ENCODE measurements at places on chromosomes 6 and 20. TPM values are rescaled to one million over a fixed set of nuclear protein-coding genes. Genes with fewer than 3 reads are reported as not detected.

APOBEC2 gene
- not detected for total RNA-seq

MROH8 gene
- total RNA-seq = 3.1 TPM

DNA sequence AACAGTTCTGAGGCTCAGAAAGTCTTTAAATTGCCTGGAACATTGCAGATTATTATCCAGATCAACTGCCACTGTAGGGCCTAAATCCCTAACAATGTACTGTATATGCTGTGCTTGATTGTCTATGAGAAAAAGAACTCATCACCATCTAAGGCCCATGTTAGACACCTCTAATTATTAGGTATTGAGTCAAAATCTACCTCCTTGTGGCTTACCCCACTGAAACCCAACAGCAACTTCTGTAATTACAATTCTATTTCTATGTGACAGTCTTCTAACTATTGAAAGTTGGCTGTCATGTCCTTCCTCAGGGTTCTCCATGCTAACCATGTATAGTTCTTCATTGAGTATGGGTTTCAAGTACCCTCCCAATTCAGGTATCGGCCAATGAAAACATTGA, 13.9 kb downstream of the MCM9 start:
- no peak for DNase-seq

SCRT2 gene
- total RNA-seq = not detected

- DNase-seq = no peak
Measured at GRCh38 chr6:9766240-9766915, 648.5 kb downstream of the TFAP2A start.

- no peak for DNase-seq
Measured at GRCh38 chr6:134510142-134510541, 192.2 kb upstream of the SGK1 start.

DNA sequence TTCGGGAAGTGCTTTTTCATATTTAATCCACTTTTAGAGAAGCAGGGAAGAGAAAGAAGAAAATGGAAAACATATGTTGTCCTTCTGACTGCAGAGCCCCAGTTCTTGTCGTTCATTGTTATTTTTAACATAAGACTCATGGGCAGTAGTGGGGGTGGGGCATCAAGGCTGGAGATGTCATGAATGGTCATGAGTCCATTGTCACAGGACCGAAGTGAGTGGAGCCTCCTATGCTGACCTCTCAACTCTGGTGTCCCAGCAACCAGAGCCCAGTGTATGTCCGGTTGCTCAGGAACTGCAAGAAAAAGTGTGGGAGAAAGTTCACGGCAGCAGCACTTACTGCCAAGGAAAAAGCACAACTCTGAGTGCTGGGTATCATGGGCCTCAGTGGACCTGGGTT, 108.6 kb downstream of the BANF2 start:
- no peak for DNase-seq

GRCh38 chr6:1618311-1619097, 8.8 kb downstream of the FOXC1 start:
- no peak for DNase-seq

ARFGEF3 gene
- total RNA-seq = 10.1 TPM

- DNase-seq = peak; percentile 83
Measured at GRCh38 chr6:109349419-109349987, 32.8 kb downstream of the CD164 start.

DNA sequence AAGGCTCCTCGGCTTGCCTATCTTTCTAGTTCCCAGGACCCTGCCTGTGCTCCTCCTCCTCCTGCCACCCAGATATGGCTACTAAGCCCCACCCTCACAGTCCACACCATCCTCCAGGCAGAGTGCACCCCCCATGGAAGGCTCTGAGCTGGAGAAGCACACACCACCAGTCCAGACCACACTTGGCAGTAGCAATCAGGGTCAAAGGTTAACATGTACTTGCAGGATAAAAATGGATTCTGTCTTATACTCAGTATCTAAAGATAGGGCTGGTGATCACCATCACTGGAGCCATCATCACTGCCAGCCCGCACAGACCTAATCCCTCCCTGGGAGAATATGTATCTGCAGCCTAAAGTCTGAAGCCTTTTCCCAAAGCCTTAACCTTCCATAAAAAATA, 83.4 kb downstream of the PRKN start:
- DNase-seq = no peak

TBXT gene
- total RNA-seq = not detected

DNA sequence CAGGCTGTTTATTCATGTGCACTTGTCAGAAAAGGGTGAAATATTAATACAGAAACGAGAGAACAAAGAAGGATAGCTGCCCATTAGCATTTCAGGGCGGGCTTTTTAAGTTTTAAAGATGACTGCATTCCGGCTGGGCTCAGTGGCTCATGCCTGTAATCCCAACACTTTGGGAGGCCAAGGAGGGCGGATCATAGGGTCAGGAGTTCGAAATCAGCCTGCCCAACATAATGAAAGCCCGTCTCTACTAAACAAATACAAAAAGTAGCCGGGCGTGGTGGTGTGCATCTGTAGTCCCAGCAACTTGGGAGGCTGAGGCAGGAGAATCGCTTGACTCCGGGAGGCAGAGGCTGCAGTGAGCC, 130.5 kb downstream of the HFE start:
- peak; percentile 52 for DNase-seq

- no peak for DNase-seq
Measured at GRCh38 chr20:19241440-19241839, 29.0 kb downstream of the SLC24A3 start.

- no peak for DNase-seq
Measured at GRCh38 chr6:44166591-44167184, 8.1 kb downstream of the CAPN11 start.

DNA sequence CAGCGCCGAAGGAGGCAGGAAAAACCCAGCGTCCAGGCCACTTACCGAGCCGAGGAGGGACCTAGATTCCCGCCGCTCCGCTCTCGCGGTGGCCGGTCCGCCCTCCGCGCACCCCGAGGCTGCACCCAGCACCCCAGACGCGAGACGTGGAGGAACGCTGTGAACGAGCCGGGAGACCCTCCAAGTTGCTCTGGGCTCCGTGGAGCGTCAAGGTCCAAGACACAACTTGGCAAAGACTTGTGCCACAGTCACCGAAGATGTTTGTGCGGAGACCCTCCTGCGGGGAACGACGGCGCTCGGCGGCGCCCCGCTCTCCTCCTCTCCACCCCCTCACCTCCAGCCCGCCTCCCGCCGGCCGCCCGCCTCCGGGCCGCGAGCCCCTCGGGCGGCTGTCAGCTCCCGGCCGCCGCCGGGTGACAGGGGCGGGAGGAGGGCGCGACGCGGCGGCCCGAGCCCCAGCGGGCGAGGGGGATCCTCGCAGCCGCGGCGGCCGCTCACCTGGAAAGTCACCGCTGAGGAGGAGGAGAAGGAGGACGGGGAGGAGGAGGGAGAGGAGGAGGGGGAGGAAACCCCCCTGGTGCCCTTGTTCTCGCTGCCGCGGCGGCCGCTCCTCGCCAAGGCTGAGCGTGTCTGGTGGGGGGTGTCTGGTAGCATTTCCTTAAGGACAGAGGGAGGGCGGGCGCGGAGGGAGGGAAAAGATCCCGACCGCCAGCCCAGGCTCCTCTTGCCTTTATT, 637 bp upstream of the HIVEP2 start:
- peak; percentile 80 for DNase-seq

DNA sequence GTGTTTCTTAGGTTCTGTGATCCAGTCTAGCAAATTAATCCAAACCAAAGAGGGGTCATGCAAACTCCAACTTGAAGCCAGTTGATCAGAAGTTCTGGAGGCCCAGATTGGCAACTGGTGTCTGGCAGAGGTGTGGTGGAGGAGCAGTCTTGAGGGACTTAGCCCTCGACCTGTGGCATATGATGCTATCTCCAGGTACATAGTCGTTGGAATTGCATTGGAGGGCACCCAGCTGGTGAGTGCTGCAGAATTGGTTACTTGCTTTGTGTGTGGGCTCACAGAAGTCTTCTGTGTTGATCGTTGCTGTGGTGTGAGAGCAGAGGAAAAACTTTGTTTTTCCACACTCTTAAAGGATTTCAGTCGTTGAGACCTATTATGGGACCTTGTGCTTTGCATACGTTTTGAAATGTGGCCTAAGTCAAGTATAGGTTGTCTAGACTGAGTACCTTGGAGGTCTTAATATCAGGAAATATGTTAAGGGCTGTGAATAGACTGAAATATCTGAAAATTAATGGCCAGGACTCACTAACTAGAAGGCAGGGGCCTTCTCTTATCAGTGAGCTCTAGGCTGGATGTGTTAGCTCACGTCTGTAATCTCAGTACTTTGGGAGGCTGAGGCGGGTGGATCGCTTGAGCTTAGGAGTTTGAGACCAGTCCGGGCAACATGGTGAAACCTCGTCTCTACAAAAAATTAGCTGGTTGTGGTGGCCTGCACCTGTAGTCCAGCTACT, 7.8 kb downstream of the PANK2 start:
- no peak for DNase-seq

- peak; percentile 55 for DNase-seq
Measured at GRCh38 chr6:36979347-36979742, 6.7 kb downstream of the MTCH1 start.

RBM24 gene
- total RNA-seq = 2.6 TPM

- DNase-seq = no peak
Measured at GRCh38 chr20:16106191-16106849, 466.9 kb downstream of the KIF16B start.

- DNase-seq = no peak
Measured at GRCh38 chr20:57573894-57574293, 13.0 kb downstream of the PCK1 start.

DNA sequence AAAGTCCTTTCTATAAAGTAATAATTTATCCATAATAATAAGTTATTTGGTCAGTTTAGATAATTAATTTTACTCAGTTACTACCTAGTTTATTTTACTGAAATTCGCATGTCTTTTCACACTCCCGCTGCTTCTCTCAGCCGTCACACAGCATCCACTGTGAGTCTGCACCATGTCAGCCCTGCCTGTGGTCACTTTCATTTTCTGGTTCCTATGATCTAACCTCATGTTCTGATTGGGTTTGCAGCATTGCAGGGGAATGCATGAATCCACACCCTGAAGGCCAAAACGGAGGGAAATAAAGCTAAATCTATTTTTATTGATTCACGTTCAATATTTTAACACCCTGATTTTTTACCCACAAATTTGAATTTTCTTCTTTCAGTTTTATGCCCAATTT, 47.4 kb downstream of the PDE10A start:
- no peak for DNase-seq

- DNase-seq = no peak
Measured at GRCh38 chr6:122809001-122809400, 19.9 kb downstream of the SMPDL3A start.

DNA sequence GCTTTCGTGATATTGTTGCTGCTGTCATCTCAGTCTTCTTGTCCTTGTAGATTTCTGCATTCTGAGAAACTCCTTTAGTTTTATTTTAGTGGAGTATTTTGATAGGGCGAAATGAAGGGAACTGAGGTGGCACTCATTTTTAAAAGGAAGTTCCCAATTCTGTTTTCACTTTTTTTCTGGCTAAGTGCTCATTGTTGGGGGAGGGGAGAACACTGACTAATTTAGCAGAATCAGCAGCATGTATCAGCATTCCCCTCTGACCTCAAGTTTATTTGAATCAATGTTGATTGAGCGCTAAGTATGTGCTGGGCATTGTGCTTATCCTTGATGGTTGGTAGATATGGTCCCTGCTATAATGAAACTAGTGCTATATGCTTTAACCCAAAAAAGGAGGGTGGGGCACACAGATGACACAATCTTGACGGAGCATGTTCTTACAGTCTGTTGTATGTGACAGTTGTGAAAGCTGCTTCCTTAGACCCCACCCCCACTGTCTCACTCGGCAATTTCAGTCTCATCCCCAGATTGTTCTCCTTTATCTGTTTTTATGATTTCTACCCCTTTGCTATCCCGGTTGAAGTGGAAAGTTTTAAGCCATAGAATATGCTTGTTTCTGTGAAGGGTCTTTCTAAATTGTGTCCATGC, 262.4 kb downstream of the SOX4 start:
- no peak for DNase-seq

- DNase-seq = no peak
Measured at GRCh38 chr6:80211286-80211685, 104.8 kb downstream of the BCKDHB start.

CCM2L gene
- total RNA-seq = 1.2 TPM

DNA sequence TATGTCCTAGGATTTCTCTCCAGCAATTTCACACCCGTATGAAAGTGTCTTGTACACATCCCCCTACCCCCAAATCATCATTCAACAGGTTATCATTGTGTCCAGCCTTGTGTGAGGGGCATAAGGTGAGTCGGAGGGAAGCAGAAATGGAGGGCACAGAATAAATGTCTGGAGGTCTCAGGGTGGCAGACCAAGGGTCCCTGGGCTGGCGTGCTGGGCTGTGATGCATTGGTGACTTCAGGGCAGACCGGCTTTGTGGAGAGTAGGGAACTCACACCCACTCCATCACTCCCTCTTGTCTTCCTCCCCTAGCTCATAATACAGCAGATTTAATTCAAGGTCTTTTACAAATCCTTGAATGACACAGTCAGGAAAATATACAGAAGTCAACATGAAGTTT, 191.7 kb upstream of the PMEPA1 start:
- DNase-seq = no peak

GRCh38 chr20:33273117-33273851, 9.7 kb upstream of the BPIFB1 start:
- no peak for DNase-seq

DNA sequence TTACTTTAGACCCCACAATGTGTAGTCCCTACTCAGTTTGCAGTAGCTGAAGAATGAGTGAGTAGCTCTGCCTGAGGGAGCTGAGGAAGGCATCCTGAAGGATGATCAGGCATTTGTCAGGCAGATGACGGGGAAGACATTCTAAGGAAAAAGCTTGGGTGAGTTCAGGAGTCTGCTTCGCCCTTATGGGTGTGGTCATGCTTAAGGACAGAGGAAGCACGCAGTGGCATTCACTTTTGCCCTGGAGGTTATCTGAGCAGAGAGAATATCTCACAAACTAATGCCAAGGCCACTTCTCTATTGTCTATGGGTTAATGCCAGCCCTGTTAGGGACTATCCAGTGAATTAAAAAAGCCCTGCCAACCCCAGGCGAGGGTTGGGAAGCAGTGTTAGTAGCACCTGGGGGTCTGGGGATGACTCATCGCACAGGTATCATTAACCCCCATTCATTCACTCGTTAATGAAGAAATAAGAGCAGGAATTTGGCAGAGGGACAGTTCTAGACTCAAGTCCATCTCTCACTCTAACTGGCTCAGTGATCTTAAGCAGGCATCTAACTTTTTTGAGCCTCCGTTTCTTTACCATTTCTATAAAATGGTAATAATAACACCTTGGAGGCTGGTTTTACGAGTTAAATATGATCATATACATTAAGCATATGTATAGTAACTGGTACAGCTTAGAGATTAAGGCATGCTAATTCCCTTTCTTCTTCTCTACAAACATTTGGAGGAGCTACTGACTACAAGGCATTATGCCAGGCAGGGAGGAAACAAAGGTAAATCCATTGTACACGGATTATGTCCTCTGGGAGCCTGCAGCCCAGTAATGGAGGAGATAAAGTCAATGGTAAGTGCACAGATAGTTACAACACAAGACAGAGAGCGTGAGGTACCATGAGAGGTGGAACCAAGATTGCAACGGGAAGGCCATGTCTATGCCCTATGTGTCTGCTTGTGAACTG, 93.2 kb upstream of the AKIRIN2 start:
- peak; percentile 7 for DNase-seq

All from mucosa of descending colon (tissue), 3 donors.